CD4-positive, alpha-beta T cell treated with Interleukin-17A for 1 hour (primary cell): ENCODE measurements at places on chromosomes 6 and 20.

GRCh38 chr6:16832043-16832567, 70.8 kb upstream of the ATXN1 start:
- no peak for DNase-seq

GRCh38 chr20:23856736-23857135, 22.8 kb downstream of the CST5 start:
- DNase-seq, result no peak

DNA sequence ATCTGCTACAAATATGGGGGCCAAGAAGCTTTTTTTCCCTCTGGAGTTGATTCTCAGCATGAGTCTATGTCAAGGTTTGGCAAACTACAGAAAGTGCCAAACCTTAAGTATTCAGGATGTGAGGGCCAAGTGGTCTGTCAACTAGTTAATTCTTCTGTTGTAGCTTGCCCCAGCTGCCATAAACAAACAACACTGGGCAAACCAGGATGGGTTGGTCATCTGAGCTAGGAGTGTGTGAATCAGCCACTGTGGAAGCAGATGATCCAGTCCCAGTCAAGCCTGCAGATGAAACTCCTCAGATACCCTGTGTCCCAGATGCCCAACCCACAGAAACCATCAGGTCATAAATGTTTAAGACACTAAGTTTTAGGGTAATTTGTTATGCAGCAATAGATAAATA, 103.0 kb upstream of the MOCS1 start:
- no peak for DNase-seq

DNA sequence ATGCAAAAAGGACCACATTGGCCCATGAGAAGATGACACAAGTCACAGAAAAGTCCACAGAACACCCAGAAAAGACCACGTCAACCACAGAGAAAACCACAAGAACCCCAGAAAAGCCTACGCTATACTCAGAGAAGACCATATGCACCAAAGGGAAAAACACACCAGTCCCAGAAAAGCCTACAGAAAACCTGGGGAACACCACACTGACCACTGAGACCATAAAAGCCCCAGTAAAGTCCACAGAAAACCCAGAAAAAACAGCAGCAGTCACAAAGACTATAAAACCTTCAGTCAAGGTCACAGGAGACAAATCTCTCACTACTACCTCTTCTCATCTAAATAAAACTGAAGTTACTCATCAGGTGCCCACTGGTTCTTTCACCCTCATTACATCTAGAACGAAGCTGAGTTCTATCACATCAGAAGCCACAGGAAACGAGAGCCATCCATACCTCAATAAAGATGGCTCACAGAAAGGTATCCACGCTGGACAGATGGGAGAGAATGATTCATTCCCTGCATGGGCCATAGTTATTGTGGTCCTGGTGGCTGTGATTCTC, 11.2 kb downstream of the MUCL3 start:
- DNase-seq, result no peak

DNA sequence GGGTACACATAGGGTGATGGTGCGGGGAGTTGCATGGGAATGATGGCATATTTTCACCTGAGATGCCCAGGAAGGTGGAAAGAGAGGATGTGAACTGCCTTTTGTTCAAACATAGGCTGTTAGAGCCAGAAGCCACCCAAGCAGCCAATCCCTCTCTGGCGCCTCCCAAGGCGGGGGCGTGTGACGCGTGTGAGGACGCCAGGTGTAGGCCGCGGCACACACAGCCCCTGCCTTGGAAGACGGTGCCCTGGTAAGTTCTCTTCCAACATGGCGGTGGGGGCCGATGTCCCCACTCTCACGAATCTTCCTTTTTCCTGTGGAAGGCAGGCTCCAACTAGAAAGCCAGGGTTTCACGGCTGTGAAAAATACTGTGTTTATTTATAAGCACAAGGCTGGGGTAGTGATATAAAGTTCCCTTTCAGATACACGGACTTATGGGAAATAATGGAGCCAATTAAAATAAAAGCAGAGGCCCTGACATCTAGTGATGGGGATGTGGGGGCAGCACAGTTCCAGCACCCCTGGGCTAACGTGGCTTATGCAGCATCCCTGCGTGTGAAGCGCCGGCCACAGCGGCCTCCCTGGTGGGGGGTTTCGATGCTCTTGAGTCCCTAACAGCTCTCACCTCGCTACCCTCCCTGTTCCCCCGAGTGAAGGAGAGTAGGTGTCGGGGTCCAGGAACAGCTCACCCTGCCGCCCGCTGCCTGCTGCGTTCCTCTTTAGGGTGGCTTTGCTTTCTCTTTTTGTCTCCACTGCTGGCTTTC, 28.3 kb downstream of the CDH4 start:
- DNase-seq, result no peak
